Activated CD8-positive, alpha-beta memory T cell treated with anti-CD3 and anti-CD28 coated beads for 4 hours (primary cell): ENCODE measurements at places on chromosomes 7 and 10.

DNA sequence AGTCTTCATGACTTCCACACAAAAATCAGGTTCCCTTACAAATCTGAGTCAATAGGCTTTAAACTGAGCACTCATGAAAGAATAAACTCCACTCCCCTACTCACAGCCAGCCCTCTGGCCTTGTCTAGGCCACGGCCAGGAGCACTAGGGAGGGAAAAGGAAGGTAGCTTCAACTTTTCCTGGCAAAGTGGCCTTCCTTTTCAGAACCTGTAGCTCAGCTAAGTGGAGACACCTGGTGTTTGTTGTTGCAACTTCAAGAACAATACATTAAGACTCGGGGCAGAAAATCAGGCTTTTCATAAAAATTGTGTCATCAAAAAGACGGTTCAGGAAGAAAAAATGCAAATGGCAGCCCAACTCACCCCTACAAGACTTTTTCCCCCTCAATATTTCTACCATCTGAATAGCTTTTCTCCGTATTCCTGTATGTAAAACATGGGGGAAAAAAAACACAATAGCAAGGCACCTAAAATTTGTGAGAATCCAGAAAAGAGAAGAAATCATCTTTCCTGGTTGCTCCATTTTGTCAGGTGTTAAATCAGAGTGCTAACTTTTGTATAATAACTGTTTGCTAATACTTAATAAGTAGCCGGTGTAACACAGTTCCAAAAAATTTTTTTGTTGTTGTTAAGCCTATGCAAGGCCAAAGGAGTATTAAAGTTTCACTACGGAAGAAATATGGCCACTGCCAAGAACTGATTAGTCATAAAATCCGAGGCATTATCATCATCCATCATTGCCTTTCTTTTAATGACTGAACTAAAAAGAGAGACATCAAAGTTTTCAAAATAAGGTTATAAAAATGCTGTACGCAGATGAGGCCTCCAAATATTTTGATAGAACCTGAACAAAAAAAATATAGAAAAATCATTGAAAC is 66.2 kb upstream of the ARID5B start:
- DNase-seq = no peak

DNA sequence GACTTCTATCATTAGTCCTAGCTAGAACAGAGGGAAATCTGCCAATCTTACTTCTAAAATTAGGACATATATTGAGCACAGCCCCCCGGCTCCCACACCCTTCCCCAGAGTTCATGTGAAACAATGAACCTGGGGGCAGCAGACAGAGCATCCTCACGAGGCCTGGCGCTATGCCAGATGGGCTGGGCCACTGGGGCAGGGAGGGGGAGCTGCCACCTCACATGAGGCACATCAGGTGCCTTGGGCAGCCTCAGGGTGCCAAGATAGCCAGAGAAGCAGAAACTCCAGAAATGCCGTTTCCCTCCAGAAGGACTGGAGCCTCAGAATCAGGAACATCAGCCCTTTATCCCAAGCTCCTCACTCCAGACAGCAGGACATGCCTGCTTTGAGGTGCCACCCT is 92.8 kb upstream of the LANCL2 start:
- no peak for DNase-seq

GRCh38 chr10:3926258-3926657 is 141.2 kb upstream of the KLF6 start:
- DNase-seq = no peak

DNA sequence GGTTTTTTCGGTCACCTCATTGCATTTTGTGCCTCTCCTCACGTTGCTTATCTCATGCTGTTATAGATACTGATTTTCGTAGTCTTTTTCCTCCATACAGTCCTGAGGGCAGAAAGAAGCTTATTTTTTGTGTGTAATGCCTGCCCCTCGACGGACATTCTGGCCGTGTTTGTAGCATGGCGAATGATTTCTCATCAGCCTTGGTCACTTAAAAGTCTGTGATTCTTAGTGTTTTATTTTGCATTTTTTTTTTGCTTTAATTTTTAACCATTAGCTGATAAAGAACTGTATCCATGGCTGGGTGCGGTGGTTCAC is 469 bp upstream of the NOC3L start:
- DNase-seq = no peak

- DNase-seq = no peak
These were observed 54.5 kb downstream of the TSPAN15 start for GRCh38 chr10:69505636-69506318.

- DNase-seq = no peak
These were observed 96.0 kb downstream of the NOD1 start for GRCh38 chr7:30382607-30383006.

DNA sequence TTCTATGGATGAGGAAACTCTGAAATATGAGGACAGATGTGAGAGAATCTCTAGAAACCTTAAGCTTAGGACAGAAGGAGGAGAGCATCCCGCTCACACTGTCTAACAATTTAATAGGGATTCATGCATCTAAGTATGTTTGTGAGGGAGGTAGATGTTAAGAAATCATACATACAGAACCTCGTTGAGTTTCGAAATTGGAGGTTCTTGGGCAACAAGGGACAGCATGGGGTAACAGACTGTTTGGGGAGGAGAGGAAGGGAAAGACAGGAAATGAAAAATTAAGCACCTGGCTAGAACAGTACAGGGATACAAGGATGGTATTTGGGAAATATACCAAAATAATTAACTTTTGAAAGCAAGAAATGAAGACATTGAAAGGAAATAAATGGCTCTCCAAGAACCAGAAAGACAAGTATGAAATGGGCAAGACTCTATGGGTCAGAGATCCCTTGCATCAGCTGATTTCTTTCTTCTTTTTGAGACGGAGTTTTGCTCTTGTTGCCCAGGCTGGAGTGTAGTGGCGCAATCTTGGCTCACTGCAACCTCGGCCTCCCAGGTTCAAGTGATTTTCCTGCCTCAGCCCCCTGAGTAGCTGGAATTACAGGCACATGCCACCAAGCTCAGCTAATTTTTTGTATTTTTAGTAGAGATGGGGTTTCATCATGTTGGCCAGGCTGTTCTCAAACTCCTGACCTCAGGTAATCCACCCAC is 207.9 kb downstream of the CTNNA3 start:
- no peak for DNase-seq

GRCh38 chr10:104750291-104750690 is 109.2 kb downstream of the SORCS3 start:
- DNase-seq = no peak

GRCh38 chr10:90199513-90199912 is 498.1 kb downstream of the KIF20B start:
- DNase-seq = no peak

DNA sequence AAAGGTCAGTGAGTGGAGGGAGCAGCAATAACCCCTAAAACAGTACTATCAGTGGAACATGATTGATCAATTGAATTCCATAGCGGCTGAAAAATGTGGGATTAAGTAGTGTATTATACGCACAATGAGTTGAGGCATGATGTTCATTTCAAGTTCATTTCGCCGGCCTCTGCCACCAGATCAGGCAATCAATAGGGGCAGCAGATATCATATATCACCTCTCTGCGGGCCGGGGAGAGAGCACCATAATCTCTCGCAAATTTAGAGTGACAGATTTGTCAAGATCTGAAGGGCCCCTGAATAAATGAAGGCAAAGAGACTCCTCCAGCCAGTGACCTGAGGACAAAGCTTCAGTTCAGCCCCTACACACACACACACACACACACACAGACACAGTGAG is 58.5 kb downstream of the PAX2 start:
- DNase-seq = no peak

GRCh38 chr10:127853868-127854768 is 38.6 kb downstream of the CLRN3 start:
- no peak for DNase-seq

DNA sequence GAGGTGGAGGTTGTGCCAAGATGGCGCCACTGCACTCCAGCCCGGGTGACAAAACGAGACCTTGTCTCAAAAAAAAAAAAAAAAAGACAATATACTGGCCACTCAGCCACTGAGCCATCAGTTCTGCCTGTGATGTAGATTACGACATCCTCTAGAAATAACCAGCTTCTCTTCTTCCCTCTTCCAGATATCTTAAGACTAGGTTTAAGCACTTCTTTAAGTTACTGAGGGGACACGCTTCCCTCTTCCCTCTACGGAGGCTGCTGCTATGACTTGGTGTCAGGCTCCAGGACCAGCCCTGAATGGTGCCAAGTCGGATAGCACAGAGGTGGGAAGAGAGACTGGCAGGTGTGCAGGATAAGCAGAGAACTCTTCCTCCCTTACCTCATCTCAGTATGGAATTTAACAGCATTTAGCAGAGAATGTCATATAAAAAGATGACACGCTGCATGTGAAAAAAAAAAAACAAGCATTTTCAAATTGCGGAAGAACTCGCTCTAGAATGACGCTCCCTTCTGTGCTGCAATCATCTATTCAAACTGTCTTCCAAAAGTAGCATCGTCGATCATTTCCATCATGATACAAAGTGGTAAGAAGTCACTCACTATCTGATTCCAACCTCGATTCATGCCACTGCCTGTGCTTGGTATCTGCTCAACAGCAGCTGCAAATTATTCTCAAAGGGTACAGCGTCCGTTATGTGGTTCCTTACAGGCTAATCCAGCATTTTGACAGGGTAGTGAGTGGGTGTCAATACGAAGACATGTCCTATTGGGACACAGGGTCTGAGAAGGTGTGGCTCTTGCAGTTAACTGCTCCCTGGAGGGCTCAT is 13.8 kb downstream of the DAGLB start:
- DNase-seq = no peak

DNA sequence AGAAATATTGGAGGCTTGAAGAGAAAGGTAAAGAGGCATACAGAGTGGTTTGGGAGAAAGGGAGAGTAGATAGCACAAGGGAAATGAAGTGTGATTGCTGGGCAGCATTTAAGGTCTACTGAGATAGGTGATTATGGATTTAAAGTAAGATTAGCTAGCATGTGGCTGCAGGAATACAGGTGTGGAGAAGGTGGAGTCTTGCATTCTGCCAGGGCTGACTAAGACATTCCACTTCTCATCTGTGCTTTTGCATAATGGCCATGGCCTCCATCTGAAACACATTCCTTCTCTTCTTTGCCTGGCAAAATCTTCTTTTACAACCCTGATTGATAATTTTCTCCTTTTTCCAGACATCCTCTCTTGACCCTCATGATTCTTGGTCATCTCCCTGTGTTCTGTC is 31.6 kb upstream of the PCGF5 start:
- DNase-seq = no peak

GRCh38 chr7:46852795-46853194 is 729.1 kb downstream of the TNS3 start:
- no peak for DNase-seq

- DNase-seq = no peak
These were observed 187.8 kb downstream of the ETV1 start for GRCh38 chr7:13801669-13802068.

- DNase-seq = no peak
These were observed 31.9 kb upstream of the INSYN2A start for GRCh38 chr10:127228195-127228787.

- DNase-seq = no peak
These were observed 132.6 kb downstream of the ELMO1 start for GRCh38 chr7:37315772-37316715.

GRCh38 chr7:101201695-101202602 is 1.1 kb upstream of the MOGAT3 start:
- DNase-seq = no peak

DNA sequence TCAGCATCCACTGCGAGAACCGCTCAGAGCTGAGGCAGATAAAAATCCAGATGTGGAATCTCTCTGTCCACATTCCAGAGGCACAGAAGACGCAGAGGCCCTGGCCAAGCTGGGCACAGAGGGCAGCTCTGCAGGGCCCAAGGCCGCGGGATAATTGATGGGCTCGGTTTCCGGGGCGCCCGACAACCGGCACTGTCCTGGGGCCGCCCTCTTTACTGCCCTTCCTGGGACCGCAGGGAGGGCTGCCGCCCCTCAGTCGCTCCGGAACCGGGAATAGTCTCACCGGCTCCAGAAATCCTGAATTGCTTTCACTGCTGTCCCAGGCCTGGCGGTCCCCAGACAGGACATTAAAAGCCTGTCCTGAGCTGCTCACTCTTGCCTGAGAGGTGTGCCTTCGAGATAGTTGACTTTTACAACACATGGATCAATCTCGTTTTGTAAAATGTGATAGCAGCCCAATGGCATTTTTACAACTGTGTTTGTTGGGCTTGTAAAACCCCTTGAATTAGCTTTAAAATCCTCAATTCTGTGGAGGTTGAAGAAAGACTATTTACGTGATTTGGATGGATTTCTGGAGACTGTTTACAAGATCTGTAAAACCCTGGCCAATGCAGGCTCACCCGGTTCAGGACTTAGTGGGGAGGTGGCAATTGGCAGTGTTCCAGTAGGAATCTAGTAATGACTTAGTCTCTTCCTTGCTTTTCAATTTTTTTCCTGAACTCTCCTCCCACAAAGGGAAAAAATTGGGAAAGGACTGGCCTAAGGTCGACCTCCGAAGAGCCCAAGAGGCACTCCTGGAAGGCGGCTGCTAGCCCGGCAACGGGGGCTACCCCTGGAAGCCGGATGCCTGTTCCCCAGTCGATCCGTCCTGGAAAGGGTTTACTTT is 1.4 kb upstream of the HOXA6 start:
- no peak for DNase-seq
